ENCODE measurements at places on chromosomes 13 and 19. TPM values are rescaled to one million over a fixed set of nuclear protein-coding genes. Genes with fewer than 3 reads are reported as not detected.

- DNase-seq, result no peak
Observed at GRCh38 chr13:47426126-47426849, 529.4 kb upstream of the HTR2A start.

DNA sequence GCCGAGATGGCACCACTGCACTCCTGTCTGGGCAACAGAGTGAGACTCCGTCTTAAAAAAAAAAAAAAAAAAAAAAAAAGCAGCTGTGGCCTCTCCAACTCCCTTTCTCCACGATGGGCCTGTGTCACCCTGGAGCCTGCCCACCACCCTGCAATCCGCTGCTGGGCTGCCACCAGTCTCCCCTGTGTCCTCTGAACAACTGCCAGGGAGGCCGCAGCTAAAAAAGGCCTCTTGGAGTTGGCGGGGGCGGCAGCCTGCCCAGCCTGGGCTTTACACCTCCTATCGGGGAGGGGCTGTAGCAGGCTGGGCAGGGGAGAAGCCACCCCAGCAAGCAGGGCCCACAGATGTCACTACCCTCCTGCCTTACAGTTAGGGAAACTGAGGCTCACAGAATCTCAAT lies 3.5 kb downstream of the CDC37 start:
- DNase-seq, result no peak

DNA sequence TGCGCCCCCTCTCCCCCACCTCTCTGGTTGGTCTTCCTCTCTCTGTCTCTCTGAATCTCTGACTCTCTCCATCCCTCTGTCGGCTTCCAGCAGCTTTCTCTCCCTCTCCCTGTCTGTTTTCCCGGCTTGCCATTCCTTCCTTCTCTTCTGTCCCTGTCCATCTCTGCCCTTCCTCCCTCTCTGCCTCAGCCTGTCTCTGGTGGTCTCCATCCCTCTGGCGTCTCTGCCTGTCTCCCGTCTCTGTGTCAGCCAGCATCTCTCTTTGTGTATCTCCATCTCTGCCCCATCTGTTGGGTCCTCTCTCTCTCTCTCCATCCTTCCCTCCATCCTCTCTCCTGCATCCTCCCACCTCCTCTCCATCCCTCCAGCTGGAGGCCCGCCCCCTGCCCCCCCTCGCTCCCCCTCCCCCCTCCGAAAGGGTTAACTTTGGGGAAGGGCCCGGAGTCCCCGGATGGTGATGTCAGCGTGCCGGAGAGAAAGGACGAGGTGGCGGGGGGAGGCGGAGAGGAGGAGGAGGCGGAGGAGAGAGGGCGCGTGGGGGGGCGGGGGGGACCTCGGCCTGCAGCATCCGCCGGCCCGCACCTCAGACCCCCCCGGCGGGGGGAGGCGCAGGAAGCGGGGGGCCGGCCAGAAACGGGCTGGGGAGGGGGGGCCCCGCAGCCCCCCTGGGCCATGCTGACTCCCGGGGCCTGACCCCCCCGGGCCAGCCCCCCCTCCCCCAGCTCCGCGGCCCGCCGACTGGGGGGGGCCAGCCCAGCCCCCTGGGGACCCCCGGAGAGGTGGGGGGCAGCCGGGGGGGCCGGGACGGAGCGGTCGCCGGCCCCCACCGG lies at the start of gene BRSK1:
Gene BRSK1 (plus strand): TSS at position 450 of the 830 bp plus-strand sequence. CDS start 446 bp downstream, outside the sequence.
- DNase-seq, result peak; percentile 65

DNA sequence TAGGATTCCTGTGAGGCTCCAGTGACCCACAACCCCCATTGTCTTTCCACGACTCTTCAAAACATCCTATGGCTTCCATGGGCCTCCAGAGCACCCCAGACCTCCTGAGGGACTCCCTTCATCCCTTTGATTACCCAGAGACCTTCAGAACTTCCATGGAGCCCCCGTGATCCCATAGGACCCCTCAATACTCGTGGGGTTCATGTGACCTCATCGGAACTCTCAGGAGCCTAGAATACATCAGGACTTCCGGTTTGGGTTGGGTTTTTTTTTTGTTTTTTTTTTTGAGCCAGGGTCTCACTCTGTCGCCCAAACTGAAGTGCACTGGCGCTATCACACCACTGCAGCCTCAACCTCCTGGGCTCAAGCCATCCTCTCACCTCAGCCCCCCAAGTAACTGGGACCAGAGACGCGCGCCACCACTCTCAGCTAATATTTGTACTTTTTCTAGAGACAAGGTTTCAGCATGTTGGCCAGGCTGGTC lies 774 bp downstream of the ALDH16A1 start:
- DNase-seq, result no peak

GRCh38 chr19:50333737-50334617 lies 4.8 kb upstream of the KCNC3 start:
- DNase-seq, result peak; percentile 83

GRCh38 chr19:56245121-56245740 lies 27.3 kb upstream of the EDDM13 start:
- no peak for DNase-seq

GRCh38 chr19:41161903-41162302 lies 31.1 kb upstream of the CYP2S1 start:
- DNase-seq, result no peak

- no peak for DNase-seq
Observed at GRCh38 chr13:37382146-37382545, 216.4 kb downstream of the POSTN start.

GRCh38 chr13:100636004-100636403 lies 38.6 kb downstream of the TMTC4 start:
- DNase-seq, result no peak

DNA sequence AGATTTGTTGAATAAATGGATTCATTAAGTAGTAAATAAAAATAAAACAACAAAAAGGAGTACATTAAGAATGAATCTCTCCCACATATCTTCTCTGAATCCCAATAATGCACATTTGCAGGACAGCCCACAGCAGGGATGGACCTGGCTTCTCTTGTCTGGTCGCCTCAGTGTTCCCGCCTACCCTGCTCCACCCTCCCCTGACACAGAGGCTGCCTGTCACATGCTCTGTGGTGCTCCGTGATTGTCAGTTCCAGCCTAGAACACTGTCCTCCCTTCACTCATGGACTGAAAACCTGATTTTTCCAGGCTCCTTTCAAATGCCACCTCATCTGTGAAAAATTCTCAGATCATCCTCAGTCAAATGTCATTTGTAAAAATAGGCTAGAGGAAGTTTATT lies 94.5 kb upstream of the GPR12 start:
- DNase-seq, result no peak

GRCh38 chr19:39951065-39951650 lies 16.7 kb upstream of the FCGBP start:
- DNase-seq, result no peak

DNA sequence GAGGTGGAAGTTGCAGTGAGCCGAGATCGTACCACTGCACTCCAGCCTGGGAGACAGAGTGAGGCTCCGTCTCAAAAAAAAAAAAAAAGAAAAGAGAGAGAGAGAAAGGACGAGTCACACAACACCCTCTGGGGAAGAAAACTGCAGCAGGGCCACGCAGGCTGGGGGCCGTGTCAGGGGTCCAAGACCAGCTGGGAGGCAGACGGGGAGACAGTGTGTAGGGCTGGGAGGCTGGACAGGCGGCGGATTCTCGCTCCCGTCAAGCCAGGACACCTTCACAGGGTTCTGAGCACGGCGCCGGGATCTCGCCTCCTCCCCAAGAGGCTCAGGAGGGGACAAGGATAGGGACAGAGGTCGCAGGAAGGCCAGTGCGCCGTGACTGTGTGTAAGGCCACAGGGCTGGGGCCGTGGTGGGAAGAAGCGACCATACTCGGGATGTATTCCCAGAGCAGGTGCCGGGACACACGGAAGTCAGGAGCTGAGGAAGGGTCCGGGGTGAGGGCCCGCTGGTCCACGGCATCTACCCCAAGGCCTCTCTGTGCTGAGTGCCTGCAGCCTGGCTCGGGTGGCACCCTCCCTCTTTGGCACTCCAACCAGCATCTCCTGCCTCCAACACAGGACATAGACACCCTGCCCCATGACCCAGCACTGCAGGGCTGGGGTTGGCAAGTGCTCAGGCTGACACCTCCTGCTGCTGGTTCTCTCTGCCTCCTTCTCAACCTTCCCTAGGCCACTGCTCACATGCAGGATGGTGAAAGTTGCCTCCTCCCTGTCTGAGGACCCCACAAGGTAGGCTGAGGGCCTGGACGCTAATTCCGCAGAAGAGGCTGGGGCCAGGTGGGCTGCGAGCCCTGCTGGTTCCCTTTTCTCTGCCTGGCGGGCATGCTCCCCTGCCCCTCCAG lies 21.2 kb downstream of the ZNF787 start:
- no peak for DNase-seq

DNA sequence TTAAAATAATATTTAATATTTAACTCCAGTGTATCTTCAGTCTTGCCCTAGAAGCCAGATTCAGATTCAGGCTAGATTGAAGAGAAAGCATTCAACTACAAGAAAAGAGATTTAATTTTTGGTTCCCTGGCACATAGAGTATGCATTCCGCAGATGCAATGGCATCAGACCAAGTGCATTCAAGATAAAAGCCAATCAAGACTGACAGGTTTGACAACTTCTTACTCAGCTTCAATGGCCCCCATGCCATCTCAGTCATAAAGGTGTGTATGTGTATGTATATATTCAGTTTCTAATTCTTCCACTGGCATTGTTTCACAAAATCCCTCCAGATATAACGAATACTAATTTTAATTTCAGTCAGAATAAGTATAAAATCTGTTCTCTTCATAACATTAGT lies 650.8 kb upstream of the GPC6 start:
- DNase-seq, result no peak

DNA sequence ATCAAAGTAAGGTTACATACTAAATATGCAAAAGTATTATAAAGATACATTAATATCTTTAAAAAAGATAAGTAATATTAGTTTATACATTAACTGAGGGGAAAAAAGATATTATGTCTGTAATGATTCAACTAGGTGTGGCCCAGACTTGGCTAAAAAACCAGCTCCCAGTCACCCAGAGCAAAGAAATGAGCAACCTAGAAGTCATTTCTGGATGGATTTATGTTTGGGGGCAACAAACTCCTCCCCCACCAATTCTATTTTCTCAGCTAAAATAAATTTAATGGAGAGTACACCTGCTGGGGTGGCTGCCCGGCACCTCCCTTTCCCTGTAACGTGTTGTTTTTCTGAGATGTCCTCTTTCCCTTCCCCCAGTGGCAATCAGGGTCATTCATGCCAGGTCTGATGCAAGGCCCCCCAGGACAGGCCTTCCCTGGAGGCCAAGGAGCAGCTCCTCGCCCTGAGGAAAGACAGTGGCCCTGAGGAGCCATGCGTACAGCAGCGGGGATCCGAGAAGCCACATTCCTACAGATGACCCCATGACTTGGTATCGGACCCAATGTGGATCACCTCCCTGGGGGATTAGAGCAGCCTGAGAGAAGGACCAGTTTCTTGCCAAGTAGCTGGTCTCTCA lies 78.6 kb upstream of the DOCK9 start:
- no peak for DNase-seq

GRCh38 chr13:110177790-110178189 lies 129.2 kb downstream of the COL4A1 start:
- no peak for DNase-seq

DNA sequence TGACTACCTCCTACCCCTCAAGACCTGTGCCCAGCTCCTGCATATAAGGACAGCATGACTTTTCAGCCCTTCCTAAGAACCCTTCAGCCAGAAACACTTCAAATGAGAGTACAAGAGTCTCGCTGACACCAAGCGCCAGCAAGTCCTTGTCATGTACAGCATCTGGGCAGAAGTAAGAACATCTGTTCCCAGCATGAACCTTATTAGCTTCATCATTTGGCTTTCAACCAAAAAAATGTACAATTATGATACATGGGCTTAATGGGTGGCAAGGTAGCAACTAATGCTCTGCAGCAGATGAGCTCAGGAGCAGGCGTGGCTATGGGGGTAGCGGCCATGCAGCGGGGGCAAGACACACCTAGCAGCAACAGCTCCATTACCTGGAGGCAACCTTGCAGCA lies 487.6 kb downstream of the COG6 start:
- DNase-seq, result no peak

- DNase-seq, result peak; percentile 51
Observed at GRCh38 chr19:10230173-10230860, 814 bp downstream of the S1PR2 start.

- DNase-seq, result no peak
Observed at GRCh38 chr19:55958356-55958755, 10.7 kb downstream of the NLRP8 start.

DNA sequence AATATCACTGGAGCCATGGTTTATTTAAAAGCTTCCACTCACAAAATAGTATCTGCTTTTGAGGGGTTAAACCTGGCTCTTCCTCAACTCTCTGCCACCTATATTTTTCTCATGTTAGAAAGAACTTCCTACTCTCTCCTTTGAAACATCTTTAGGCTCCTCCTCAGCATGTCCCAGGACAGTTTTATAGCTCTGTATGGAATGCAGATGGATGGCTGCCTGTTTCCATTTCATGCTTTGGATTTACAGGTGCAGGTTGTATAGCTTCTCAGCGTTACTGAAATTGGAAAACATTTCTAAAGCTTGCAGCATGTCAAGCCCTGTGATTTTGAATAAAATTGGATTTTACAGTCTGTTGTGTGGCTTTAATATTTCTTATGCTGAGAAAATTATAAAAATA lies 314.0 kb downstream of the NDFIP2 start:
- DNase-seq, result no peak

DNA sequence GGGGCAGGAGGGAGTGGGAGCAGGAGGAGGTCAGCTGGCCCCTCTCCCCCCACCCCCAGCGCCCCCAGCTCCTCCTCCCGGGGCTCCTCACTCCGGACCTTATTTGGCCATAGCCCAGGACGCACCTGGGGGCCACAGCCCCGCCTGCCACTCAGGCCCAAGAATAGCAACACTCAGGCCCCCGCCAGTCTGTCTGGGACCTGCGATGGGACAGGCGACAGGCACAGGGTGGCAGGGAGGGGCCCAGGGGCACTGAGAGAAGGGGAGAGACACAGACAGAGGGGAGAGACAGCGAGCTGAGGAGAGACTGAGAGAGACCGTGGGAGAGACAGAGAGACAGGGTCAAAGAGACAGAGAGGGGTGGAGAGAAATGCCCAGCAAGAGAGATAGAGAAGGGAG lies 10.2 kb downstream of the JOSD2 start:
- no peak for DNase-seq

Gene ZNF709
- 8.8 TPM for total RNA-seq

Gene EPSTI1
- not detected for total RNA-seq

Gene CYP4F12
- not detected for total RNA-seq

Gene SUPT5H
- total RNA-seq, result 140 TPM

Gene CYSLTR2
- not detected for total RNA-seq

Gene OR7C1
- total RNA-seq, result not detected

All from neural crest cell (in vitro differentiated cells).